ENCODE measurements at places on chromosomes 7 and 10.

GRCh38 chr10:100662067-100662466, 83.3 kb upstream of the PAX2 start:
- DNase-seq, result no peak

DNA sequence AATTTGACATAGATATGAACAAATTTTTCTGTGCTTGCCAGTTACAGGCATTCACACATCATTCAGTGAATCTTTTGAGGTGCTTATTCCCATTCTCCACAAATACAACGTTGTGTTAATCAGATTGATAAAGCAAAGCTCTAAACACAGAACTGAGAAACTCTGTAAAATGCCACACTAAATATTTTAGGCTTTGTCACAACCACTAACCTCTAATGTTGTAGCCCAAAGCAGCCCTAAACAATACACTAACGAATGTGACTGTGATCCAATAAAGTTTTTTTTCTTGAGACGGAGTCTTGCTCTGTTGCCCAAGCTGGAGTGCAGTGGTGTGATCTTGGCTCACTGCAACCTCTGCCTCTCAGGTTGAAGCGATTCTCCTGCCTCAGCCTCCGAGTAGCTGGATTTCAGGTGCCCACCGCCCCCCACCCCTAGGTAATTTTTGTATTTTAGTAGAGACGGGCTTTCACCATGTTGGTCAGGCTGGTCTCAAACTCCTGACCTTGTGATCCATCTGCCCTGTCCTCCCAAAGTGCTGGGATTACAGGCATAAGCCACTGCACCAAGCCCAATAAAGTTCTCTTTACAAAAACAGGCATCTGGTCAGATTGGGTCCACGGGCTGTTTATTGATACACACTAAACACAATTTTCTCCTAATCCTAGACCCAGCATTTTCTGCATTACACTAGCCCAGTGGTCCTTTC, 6.9 kb downstream of the CYCS start:
- no peak for DNase-seq

DNA sequence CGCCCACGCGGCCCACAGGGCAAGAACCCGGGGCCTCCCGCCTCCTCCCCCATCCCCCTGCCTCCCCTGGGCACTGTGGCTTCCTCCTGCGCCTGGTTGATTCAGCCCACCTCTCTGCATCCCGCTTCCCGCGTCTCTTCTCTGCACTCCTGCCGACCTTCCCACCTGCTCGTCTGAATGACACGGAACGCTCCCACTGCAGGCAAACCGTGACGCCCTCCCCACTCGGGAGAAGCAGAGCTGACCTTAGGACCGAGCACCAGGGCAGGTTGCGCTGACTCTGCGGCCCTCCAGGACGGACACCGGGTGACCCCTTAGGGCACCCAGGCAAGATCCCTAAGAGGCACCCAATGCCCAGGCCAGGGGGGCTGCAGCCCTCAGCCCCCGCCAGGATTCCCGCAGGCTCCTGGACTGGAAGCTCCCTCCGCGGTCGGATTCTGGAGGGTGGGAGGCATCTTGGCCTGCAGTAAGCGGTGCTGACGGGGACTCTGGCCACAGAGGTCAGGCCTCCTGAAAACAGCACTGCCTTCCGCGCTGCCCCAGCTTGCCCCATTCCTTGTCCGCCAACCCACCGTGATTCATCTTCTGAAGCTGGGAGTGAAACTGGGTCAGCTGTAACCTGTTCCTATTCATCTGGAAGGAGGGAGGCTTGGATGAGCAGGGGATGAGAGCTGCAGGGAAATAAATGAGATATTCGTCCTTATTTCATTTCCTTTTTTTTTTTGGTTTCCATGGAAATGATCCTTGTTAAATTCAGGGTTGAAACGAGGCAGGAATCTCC, 990 bp downstream of the CALML3 start:
- DNase-seq, result no peak

GRCh38 chr10:6445671-6446316, 134.3 kb downstream of the PRKCQ start:
- peak; percentile 61 for DNase-seq

DNA sequence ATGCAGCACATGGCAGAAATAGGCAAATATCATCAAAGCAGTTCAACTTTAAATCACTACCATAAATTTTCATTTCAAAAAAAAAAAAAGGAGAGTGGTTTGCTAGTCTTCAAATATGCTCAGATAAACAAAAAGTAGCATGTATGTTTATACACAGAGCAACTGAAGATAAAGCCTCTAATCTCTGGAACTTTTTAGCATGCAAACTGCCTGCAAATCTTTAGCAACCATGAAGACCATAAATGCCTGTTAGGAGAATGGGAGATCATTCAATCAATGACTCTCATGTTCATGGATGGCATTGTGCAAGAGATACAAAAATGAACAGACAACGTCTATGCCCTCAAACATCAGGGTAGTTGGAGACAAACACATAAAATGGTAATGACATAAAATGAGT, 57.3 kb downstream of the ORC5 start:
- DNase-seq, result no peak

DNA sequence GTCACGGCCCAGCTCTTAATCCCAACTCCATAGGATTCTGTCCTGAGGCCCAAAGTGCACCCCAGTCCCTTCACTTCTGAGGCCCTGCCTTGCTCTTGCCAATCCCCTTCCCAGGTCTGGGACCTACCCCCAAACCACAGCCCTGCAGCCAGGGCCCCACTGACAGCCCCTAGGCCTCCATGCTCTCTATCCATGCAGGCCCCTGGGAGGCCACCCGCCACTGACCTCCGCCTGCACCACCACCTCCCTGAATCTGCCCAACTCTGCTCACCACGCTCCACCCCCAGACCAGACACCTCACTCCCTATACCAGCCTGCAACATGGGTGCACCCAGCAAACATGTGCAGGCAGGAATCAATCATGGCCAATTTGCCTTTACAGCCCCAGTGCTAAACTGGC, 10.2 kb downstream of the SLIT1 start:
- DNase-seq, result no peak

GRCh38 chr7:151351027-151351426, 9.4 kb downstream of the NUB1 start:
- peak; percentile 67 for DNase-seq

GRCh38 chr10:86254526-86255174, 111.9 kb downstream of the GRID1 start:
- no peak for DNase-seq

- no peak for DNase-seq
Observed at GRCh38 chr7:81871606-81872265, 101.9 kb upstream of the HGF start.

- DNase-seq, result no peak
Observed at GRCh38 chr7:31778296-31778695, 91.3 kb downstream of the PPP1R17 start.

DNA sequence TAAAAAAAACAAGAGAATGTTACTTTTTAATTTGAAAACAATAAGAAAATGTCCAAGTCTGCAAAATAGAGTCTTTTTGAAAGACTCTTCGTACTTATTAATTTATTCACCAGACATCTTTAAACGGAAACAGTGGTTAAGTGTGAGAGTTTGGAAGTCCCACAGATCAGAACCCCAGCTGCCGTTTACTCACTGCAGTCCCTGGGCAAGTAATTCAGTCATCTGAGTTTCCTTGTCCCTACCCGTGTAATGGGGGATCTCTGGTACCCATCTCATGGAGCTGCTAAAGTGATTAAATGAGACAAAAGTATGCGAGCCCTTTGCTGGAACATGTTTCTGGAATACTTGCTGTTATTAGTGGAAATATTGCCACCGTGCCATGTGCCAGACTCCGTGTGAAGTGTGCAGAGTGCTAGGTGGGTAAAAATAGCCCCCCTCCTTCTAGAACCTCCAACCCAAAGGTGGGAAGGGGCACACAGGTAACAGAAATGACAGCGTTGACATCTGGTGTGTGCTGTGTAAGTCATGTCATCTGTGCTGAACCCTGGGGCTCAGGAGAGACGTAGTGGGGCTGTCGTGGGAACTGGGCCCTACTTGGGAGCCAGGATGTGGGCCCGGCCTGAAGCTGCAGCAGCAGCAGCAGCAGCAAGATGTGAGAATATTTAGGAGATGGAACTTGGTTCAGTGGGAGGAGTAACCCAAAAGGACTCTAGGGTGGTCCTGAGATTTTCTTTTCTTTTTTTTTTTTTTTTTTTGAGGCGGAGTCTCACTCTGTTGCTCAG, 140.5 kb downstream of the CUX1 start:
- no peak for DNase-seq

DNA sequence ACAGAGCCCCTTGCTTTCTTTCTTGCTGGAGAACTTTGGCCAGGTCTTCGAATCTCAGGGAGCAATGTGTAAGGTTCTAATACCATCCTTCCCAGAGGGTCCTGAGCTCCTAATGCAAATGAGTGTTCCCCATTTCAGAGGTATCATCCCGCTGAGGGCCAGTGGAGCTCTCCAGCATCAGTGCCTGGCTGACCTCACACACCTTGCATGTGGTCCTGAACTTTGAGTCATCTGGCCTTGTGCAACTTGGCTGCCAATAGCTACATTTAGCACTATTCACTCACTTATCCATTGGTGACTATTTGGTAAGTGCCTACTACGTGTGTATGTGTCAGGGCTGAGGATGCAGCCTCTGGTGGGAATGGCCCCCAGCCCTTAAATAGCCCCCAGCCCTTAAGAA, 48.4 kb upstream of the HABP2 start:
- no peak for DNase-seq

- DNase-seq, result no peak
Observed at GRCh38 chr10:4766454-4766853, 59.6 kb upstream of the AKR1E2 start.

- no peak for DNase-seq
Observed at GRCh38 chr10:78547905-78548304, 514.2 kb downstream of the RPS24 start.

DNA sequence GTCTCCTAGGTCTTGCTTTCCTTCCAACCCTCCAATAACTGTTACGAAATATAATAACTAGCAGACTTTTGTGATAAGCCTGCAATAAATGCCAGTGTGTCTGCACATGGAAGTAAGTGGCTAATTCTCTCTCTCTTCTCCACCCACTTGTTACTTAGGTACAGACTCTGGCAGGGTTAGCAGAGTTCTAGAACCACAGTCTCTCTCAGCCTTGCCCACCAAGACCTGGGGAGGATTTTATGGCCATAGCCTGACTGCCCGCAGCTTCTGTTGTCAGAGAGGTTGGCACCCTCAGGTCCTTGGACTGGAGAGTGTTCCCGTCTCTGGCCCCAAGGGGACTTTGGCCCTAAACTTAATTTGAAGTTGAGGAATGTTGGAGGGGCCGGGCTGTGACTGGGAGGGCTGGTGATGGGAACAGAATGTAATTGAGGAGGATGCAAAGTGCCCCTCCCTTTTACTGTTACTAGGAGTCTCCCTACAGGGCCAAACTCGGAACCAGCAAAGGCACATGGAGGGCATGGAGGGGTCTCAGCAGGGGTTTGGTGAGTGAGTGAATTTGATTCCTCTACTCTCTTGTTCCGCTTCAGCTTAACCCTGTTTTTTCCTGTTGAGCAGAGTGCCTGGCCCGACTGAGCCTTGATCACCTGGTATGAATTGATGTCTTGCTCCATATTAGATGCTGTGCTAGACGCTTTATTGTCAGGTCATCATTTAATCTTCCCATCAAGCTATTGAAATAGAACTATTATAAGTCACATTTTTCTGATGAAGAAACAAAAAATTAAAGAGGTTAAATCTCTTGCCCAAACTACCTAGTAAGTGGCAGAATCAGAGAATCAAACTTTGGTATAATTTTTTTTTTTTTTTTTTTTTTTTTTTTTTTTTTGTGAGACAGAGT, 37.0 kb upstream of the LCOR start:
- DNase-seq, result peak; percentile 20

- DNase-seq, result no peak
Observed at GRCh38 chr7:14676896-14677295, 225.7 kb downstream of the DGKB start.

DNA sequence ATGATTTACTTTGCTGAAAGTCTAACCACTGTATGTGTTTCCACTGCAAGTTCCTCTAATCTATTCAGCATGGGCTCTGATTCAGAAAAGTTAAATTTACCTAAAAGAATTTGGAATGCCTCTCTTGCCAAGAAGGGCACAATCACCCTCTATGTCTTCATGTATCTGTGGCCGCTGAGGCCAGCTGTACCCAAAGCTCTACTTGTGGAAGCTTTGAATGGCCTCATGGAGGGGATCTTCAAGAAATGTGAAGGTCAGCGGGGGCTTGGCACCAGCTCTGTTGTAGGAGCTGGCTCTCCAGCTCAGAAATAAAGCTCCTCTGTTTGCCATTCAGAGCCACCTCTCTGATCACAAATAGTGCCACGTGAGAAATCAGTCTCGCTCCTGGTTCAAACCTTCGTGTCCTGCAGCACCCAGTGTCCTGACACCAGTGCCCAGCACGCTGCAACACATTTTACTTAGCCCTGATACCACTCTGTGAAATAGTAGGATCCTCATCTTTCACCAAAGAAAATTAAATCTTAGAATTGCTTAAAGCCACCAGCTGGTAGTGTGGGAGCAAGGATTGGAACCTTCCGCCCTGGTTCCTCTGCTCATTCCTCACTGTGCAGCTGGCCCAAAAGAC, 61.1 kb downstream of the PKD1L1 start:
- DNase-seq, result no peak

DNA sequence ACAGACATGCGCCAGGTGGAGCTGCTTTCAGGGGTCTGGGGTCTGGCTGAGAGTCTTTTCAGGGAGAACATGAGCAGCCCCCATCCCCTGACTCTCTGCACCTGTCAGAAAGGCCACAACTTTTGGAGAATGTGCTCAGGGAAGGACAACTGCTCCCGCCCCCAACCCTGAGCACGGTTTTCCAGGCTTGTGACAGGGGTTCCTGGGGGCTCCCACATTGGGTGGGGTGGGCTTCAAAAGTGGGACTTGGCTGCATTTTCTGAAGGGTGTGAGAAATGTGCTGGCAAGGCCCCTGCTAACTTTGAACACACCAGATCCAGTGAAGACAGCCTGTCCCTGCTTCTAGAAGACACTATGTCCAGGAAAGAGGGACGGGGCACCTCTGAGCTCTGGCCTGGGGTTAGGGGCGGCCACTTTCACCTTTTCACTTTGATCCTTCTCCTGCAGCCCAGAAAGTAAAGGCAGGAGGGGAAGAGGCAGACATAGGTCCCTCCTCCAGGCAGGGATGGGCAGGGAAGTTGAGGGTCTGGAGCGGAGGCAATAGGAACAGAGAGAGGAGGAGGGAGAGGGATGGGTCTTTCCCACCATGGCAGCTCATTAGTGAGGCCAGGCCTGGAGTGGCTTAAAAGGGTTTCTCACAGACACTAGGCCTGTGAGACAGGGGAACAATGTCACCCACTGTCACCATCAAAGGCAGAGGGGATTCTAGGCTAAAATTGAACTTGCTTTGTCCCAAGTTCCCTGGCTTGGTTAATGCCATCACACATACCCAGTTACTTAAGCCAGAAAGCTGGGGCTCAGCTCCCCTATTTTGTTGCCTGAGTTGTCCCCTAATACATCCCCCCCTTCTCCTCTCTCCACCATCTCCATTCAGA, 1.5 kb downstream of the KCP start:
- DNase-seq, result no peak

- peak; percentile 47 for DNase-seq
Observed at GRCh38 chr7:20214921-20215669, 2.1 kb downstream of the MACC1 start.

DNA sequence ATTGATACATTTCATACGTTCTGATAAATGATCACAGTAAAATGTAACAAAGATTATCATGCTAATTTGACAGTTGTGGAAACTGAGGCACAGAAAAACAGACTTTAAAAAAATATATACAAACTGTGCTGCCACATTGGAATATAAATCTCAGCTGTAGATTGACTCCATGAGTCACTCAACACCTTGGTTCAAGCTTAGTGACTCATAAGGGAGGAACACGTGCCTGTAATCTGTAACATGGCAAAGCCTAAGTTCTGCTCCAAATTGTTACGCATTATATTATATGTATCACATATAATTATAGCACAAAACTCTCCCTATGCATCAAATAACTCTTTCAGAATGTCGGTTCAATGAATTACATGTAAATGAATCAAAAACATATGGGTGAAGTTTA, 1047.5 kb downstream of the GATA3 start:
- no peak for DNase-seq

All from NB4 (cell line).